Motor neuron (in vitro differentiated cells): ENCODE measurements at places on chromosomes 3 and 15.
A peak's percentile ranks its signal among the peaks of the same experiment; 100 is the strongest.

DNA sequence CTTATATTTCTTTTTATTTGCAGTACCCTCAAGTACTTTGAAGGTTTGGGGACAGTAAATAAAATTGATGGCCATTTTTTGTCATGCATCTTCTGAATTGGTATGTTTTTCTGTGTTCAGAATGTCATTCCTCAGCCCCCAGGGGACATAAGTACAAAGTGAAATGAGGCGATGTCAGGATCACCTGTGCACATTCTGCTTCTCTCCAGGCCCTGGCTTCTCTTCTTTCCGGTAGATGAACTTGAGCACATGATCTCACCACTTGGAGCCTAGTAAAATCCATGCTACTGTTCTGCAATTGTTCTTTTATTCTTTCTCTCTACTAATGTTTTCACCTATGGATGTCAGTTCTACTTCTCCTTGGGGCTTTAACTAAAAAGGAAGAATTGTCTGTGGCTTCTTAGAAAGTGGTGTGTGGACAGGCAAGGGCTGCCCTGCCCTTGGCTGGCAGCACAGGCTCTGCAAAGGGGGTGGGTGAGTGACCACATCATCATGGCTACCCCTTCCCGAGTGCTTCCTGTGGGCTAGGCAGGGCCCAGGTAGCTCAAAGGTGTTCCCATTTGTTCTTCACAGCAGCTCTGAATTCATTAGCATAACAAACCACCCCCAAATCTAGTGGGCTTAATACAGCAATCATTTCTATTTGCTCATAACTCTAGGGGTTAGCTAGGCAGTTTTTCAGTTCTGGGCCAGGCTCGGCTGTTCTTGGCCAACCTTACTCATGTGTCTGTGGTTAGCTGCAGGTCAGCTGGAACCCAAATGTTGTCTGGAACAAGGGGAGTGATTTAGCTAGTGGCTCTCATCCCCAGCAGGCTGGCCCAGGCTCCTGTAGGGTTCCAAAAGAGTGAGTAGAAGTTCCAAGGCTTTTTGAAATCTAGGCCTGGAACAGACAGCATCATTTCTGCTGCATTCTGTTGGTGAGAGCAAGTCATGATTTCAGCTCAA is 154.0 kb upstream of the CTDSPL start:
- ATAC-seq, result no peak

DNA sequence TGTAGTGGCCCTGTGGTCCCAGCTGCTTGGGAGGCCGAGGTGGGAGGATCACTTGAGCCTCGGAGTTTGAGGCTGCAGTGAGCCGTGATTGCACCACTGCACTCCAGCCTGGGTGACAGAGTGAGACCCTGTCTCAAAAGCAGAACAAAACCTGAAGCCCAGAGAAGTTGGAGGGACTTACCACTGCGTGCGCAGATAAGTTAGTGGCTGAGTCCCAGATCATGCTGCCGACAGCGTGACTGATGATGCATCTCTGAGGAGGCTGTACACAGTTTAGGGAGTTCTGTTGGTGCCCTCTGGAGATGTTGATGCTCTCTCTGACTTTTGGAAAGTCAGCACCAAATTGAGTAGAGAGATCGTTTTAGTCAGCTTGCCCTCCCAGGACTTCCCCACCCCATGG is 15.8 kb upstream of the ABTB1 start:
- no peak for ATAC-seq

GRCh38 chr15:66433726-66434125 is 47.0 kb downstream of the MAP2K1 start:
- ATAC-seq, result peak; percentile 39

GRCh38 chr3:160479376-160479775 is 29.8 kb upstream of the TRIM59 start:
- ATAC-seq, result no peak

DNA sequence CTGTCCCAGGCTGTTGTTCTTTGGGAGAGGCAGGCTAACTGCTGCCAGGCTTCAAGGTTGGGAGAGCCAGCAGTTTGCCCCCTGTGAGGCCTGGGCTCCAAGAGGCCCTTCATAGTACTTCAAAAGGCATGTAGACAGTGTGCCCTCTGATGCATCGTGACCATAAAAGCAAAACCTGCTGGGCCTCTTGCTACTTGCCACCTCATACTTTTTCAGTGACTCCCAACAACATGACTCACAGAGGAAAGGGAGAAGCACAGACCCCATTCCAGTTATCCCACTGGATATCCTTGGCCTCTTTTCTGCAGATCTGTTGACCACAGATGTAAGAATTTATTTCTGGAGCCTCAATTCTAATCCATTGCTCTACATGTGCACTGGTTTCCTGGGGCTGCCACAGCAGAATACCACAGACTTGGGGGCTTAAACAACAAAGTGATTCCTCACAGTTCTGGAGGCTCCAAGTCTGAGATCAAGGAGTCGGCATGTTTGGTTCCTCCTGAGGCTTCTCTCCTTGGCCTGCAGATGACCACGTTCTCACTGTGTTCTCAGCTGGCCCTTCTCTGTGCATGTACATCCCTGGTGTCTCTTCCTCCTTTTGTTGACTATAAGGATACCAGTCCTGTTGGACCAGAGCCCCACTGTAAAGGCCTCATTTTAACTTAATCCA is 8.9 kb upstream of the NSMCE3 start:
- peak; percentile 11 for ATAC-seq

- ATAC-seq, result no peak
Observed at GRCh38 chr15:52080031-52080430, 32.5 kb downstream of the BCL2L10 start.

GRCh38 chr3:159166899-159167586 is 365.2 kb downstream of the MFSD1 start:
- no peak for ATAC-seq

GRCh38 chr3:96354742-96355141 is 459.7 kb upstream of the EPHA6 start:
- no peak for ATAC-seq

DNA sequence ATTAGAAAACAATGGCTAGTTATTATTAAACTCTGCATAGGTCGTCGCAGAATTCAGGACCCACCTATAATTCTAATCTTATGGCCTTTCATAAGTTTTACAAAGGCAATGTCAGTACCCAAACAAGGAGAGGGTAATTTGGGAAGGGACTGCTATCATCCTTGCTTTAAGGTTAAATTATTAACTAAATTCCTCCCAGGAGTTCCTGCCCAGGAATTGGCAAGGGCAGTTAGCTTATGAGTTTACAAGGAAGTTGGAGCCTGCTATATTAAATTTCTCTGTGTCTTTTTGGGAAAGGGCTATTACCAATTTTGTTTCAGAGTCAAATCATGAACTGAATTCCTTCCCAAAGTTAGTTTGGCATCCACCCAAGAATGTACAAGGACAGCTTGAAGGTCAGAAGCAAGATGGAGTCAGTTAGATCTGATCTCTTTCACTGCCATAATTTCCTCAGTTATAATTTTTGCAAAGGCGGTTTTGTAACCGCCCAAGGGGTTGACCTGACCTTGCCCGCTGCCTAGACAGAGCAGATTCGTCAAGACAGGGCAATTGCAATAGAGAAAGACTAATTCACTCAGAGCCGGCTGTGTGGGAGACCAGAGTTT is 45.3 kb upstream of the LHFPL4 start:
- ATAC-seq, result no peak

DNA sequence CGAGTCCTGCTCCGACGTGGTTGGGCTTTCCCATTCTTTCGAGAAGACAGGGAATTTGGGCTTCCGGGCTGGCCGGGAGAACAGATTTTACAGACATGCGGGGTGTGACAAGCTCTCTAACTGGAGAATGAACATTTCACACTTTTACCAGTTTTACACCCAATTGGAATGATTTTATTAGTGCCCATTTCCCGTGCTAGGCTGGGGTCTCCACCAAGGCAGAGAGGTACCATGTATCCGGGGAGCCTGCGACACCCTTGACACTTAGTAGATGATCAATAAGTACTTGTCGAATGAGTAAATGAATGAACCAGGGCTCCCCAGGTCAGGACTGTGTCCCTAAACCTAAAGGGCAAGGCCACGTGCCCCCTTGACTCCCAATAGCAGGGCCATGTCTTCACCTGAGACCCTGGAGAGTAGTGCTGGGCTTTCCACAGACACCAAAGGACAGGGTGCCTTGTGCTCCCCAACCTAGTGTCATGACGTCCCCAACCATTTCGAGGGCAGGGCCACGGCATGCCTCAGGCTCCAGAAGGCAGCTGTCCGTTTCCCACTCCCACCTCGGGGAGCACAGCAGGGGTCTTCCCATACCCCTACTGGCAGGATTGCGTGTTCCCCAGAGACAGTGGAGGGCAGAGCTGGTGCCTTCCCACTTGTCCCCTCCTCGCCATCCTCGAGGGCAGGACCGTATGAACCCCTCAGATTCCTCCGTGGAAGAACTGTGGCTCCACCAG is 679 bp upstream of the MYD88 start:
- no peak for ATAC-seq

DNA sequence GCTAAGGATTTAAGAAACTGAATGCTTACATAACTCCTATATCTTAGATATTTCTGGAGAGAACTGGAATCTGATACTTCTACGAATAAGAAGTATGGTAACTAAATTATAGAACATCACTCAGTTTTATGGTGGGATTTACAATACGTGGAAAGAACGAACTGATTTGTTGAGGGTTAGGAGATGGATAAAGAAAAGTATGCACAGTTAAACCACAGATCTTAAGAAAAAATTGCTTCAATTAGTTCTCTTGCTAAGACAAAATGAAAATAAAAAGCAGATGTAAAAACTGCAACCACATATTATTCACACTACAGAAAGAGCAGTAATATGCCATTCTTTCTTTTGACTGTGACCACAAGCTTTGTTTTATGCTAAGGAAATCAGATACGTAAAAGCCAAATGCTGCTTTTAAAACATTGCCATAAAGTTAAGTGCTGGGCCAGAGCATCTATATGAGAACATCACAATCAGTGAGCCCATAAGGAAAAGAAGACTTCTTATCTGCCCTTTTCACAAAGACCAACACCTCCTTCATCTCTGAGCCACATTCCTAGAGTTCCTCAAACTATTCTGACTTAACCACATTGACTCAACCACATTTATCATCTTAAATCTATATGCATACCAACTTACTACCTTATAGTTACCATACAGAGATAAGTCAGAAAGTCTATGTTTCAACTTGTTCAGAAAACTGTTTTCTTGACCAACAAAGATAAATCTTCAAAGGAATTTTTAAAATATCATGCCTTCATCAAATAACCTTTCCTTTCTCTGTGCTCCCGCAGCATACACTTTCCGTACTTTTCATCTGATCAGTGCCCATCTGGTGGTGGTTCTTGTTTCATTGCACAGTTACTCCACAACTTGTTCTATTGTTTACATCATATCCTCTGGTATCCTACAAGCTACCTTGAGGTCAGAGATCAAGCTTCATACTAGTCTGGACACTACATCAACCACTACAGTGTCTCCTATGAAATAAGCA is 61.7 kb downstream of the FSIP1 start:
- ATAC-seq, result no peak

DNA sequence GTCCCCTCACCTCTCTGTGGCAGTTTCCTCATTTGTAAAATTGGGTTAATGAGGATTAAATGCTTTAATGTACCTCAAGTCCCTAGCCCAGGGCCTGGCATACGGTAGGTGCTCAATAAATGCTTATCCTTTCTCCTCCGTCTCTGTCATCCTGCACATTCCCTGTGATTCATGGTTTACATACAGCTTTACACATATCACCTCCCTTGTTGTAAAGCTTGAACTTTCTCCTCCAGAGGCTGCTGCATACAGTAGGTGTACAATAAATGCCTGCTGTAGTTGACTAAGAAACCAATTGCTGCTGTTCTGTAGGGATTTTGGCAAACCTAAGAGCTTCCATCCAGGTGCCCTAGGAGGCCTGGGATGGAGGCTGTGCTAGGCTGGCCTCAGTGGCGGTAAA is 1.5 kb upstream of the CSPG4 start:
- no peak for ATAC-seq
